ENCODE measurements at places on chromosomes 5 and 9. TPM values are rescaled to one million over a fixed set of nuclear protein-coding genes. Genes with fewer than 3 reads are reported as not detected.

- H3K27me3 ChIP-seq: no peaks in the 10 kb centered on the region
- no peak overlapping the region for H3K27ac ChIP-seq
- no peaks in the 10 kb centered on the region for H3K36me3 ChIP-seq
- H3K4me1 ChIP-seq: no peaks in the 10 kb centered on the region
Observed at GRCh38 chr9:123964761-123965160, 34.8 kb upstream of the DENND1A start.

DNA sequence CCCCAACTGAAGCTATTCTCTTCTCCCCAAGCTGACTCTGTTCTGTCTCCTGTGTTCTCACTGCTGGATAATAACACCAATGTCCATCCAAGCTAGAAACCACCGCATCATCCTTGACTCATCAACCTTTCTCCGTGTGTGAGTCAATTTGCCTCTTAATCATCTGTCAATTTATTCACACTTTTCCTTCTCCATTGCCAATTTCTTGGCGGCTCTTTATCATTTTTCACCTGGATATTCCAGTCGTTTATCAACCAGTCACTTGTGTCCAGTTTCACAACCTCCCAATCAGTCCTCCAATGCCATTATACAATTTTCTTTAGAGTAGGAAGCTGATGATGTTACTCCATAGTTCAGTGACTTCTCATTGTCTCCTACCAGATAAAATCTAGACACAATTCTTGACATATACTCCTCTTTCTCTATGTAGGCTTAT is 45.4 kb upstream of the LIFR start:
- H3K4me1 ChIP-seq: no peaks in the 10 kb centered on the region
- H3K36me3 ChIP-seq: no peaks in the 10 kb centered on the region
- H3K4me3 ChIP-seq: no peak overlapping the region
- DNase-seq: no peak

DNA sequence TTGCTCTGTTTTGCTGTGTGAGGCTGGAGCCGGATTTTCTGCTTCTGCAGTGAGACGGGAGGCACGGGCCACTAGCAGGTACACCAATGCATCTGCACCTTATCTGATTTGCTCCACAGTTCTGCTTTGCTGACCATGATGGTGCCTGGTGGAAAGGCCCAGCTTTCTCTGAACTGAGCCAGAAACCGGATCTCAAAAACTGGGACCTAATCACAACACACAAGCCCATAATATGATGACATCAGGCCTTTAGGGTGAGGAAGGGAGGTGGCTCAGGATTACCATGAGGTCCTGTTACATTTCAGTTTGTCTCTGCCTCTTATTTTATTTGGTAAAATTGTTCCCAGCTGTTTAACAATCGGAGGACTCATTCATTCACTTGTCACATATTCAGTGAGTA is 49.8 kb downstream of the FGF1 start:
- H3K4me3 ChIP-seq: no peak overlapping the region
- H3K4me1 ChIP-seq: no peaks in the 10 kb centered on the region
- H3K36me3 ChIP-seq: no peaks in the 10 kb centered on the region
- DNase-seq: no peak
- H3K27me3 ChIP-seq: no peaks in the 10 kb centered on the region
- no peak overlapping the region for H3K27ac ChIP-seq

GRCh38 chr5:150215979-150216944 is 26.4 kb downstream of the SLC6A7 start:
- no peak for DNase-seq
- no peak overlapping the region for H3K27ac ChIP-seq
- H3K4me3 ChIP-seq: no peak overlapping the region
- peaks cover 12% of the 10 kb centered on the region for H3K27me3 ChIP-seq
- H3K4me1 ChIP-seq: peaks cover 7% of the 10 kb centered on the region
- no peaks in the 10 kb centered on the region for H3K36me3 ChIP-seq

DNA sequence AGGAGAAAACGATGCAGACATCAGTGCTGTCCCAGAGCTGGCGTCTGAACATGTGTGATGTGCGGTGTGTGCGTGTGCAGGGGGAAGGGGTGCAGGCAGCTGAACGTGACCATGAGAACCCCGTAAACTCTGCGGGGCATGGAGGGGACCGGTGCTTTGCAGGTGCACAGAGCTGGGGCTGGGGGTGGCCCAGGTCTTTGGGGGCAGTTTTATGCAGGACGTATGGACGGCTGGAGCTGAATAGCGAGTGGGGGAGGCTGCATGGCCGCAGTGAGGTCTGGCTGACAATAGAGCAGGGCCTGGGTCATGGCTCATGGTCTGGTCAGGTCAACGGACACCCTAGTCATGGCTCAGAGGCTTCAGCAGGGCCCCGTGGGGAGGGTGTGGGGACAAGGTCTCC is 3.3 kb upstream of the EXOC3 start:
- H3K4me1 ChIP-seq: peaks cover 12% of the 10 kb centered on the region
- no peak overlapping the region for H3K27ac ChIP-seq
- H3K36me3 ChIP-seq: no peaks in the 10 kb centered on the region
- no peak for DNase-seq
- no peak overlapping the region for H3K4me3 ChIP-seq

DNA sequence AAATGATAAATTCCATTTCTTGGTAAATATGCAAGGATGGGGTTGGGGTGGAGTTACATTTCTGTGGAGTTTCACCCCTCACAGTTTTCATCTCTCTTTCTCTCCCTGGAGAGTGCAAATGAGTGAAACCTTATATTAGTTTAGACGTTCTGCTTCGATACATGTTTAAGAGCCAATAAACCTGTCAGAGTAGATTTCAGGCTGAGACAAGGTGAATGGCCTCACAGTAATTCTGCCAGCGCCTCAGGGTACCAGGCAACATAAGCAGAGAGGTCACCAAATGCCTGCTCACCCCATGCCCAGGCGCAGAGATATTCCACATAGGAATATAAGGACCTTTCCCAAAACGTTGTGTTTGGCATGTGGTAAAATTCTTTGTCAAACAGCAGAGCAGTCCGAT is 154.9 kb upstream of the VLDLR start:
- H3K4me3 ChIP-seq: no peak overlapping the region

The ZNF879 gene
- total RNA-seq: 10.6 TPM

DNA sequence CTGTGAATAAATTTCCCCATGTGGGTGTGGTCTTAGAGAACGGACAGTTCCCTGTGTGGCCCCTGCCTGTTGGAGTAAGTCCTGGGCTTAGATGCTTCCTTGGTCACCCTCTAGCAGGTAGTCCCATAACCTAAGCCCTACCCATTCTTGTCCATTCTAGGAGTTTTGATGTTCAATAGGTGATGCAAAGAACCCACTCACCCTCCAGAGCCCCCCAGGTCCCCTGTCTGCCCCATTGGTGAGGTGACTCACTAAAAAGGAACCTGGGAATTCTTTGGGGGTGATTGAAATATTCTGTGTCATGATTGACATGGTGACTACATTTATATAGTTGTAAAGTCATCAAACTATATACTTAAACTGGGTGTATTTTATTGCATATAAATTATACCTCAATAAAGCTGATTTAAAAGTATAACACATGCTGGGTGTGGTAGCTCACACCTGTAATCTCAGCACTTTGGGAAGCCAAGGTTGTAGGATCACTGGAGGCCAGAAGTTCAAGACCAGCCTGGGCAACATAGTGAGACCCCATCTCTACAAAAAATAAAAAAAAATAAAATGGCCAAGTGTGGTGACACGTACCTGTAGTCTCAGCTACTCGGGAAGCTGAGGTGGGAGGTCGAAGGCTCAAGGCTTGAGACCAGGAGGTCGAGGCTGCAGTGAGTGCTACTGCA is 20.8 kb upstream of the GTF3C5 start:
- H3K4me1 ChIP-seq: peaks cover under 1% of the 10 kb centered on the region
- H3K4me3 ChIP-seq: no peak overlapping the region
